ENCODE measurements at places on chromosomes 5 and 9.

DNA sequence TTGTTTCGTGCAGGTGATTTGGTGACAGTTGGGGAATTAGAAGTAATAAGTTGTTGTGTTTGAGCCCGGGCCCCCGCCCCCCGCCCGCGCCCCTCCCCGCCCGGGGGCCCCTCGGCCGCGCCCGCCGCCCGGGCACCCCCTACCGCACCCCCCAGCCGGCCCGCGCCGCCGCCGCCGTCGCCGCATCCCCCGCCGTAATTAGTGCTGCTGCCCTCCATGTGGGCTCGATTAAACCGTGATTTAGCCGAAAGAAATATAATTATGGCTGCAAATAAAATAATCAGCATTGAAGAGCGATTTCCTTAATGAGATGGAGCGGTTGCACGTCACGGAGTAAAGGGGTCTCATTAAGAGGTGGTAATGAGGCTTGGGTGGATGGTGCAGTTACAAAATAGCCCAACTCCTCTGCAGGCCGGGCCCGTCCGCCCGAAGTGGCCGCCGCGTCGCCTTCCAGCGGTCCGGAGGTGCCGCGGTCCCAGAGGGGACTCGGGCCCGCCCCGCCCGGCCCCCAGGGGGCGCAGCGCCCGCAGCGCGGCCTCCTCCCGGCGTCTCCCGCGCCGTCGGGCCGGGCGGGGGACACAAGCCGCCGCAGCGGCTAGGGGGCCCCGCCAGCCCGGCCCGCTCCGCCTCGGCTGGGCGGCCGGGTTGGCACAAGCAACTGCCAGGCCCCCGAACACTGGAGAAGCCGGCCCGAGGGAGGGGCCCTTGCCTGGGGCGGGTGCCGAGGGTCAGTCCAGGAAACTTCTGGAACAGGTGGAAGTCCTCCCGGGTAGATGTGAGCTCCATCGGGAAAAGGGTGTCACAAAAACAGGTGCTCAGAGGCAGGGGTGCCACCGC, 6.9 kb upstream of the OTP start:
- no peak for DNase-seq

GRCh38 chr9:87193925-87194868, 246.9 kb upstream of the GAS1 start:
- no peak for DNase-seq

GRCh38 chr5:179217356-179217755, 127.9 kb downstream of the ADAMTS2 start:
- DNase-seq = no peak

DNA sequence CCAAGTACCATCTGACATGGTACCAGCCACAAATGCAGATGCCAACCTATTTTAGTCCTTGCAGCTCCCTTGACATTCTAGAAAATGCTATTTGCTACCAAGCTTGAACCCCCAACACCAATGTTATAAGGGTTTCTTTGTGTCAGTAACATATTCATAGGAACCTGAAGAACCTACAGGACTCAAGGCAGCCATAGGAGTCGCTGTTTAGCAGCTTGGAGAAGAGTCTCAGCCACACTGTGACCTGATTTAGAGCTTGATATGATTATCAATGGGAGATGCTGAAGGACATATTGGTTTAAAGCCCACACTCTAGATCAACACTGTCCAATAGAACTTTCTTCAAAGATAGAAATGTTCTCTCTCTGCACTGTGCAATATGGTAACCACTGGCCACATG, 6.4 kb upstream of the ZFR start:
- DNase-seq = no peak

DNA sequence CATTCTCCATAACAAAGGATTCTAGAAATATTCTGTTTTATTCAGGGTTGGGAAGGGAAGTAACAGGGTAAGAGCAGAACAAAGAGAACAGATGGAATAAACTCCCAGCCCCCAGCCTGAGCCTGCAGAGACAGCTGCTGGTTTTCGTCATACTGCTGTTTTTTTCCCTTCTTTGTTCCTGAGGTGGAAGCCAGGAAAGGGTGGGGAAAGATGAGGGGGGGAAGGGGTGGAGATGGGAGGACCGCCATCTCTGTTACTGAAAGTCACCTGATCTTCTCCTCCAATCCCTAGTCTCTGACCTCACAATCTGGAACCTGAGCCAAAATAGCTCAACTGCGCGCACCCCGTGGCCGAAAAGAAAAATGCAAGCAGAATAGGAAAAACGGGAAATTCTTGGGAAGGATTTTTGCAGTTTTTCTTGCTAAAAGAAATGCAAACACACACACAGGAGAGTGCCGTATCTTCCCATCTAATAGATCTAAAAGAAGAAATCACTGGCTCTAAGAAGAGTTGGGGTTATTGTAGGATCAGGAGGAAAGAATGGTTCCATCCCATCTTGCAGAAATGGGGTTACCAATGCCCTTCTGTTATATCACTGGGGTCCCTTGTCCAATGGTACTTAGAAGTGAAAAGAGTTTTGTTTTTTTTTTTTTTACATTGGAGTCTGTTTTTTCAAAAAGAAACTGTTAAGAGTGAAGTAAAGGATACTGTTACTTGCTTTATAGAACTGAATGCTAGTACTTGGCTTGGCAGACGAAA, 57.9 kb downstream of the DIAPH1 start:
- DNase-seq = peak; percentile 85

DNA sequence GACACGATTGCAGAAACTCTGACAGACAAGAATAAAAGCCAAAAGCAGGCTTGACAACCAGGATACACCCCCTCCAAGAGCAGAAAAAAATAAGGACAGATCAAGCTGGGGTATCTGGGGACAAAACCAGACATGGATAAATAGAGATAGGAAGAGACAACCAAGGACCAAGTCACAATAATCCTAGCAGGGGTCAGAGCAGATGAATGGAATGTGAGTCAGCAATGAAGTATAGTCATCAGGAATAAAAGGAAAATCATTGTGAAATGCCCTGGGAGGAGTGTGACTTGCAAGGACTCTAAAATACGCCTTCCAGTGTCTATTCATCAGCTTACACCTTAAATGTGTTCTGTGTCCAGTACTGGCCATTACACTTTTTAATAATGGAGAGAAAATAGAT, 206.8 kb downstream of the CAAP1 start:
- no peak for DNase-seq

DNA sequence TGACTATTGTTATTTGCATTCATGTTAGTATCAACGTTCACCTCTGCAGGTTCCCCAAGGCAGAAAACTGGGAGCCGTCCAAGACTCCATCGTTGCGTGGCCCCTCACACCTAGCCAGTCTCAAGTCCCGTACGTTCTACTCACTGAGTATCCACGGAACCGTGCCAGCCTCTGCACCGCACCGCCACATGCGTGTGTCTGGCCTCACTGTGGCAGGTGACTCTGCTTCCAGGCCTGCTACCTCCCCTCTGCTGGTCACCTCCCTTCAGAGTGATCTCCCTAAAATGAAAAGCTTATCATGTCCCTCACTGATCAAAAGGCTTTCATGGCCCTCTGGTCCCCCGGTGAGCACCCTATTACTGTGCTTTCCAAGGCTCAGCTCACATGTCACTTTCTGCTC, 108.1 kb downstream of the GABBR2 start:
- no peak for DNase-seq

- DNase-seq = no peak
These were observed 135.2 kb downstream of the GNAQ start for GRCh38 chr9:77896269-77896937.

DNA sequence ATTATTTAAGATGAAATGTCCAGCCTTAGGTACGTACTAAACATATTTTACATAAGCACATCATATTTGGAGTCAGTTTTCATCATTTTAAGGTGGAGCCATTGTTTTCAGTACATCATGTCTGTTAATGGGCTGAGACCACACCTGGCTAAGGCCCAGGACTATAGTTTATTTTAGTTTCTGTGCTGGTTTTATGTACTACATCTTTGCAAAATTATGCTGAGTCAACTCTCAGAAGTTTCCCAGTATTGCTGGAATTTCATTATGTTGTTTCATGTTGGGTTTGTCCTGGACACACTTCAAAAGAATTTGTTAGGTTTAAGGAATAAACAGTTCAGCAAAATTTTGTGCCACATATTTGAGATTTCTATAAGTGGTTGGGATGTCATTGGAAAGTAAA, 171.2 kb downstream of the CCDC171 start:
- DNase-seq = no peak

GRCh38 chr5:31769530-31769929, 130.6 kb downstream of the PDZD2 start:
- DNase-seq = no peak

DNA sequence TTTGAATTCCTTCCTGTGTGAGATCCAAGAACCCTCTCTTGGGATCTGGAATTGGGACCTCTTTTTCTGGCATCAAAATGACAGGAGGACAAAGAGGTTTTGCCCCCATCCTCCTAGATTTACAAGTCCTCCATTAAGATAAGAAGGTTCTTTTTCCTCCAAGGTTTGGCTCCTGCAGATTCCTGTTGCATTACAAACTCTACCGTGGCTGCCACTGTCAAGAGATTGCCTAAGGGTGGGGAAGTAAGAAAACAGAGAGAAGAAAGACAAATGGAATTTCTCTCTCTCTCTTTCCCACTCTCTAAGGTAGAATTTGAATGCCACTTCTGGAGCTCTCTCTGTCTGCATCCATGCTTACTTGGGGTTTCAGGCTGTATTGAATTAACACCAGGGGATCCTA, 12.0 kb upstream of the SVEP1 start:
- no peak for DNase-seq

GRCh38 chr5:42429694-42430093, 6.5 kb downstream of the GHR start:
- DNase-seq = no peak

- DNase-seq = no peak
These were observed 25.2 kb downstream of the EMB start for GRCh38 chr5:50415912-50416311.

GRCh38 chr9:122088880-122089706, 4.0 kb downstream of the TTLL11 start:
- no peak for DNase-seq

- DNase-seq = no peak
These were observed 46.3 kb upstream of the TDRD7 start for GRCh38 chr9:97365634-97366033.

- no peak for DNase-seq
These were observed 2.1 kb upstream of the TRAF1 start for GRCh38 chr9:120928483-120929228.

- DNase-seq = no peak
These were observed 139.1 kb upstream of the OTULINL start for GRCh38 chr5:14442536-14442935.

GRCh38 chr9:83649080-83649479, 26.1 kb downstream of the IDNK start:
- no peak for DNase-seq

DNA sequence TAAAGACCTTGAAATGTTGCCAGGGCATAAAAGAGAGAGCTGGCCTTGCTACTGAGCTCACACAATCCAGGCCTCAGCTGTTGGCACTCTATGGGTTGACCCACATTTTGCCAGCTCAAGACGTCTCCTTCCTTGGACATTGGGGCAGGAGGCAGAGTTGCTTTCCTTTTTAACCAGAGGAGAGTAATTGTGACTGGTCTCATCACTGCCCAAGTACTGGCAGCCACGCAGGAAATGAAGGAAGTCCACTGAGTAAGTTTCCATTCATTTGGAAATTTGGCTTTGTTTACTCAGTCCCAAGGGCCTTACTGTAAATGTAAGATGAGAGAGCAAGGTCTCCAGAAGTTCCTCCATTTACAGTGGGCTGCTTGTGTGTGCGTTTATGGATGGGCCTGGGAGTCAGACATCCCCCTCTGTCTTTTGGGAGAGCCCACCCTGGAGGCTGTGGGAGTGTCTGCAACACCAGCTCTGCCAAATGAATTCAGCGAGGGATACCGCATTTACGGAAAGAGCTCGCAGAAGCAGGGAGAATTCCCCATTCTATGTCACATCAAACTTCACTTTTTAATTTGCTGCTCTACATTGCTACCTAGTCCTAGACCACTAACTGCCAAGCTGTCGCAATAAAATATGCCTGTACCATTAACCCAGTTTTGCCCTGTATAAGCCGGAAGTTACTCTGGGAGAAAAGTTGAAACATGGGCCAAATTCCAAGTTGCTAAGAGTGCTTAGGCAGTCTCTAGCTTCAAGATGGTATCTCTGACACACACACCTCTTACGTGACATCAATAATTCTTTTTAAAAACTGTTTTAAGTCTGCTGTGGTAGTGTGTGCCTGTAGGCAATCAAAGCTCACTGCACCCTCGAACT, 24.5 kb upstream of the PDZD2 start:
- DNase-seq = no peak
